ENCODE measurements at places on chromosomes 16 and 17. TPM values are rescaled to one million over a fixed set of nuclear protein-coding genes. Genes with fewer than 3 reads are reported as not detected.

The GNG13 gene
- not detected for total RNA-seq

GRCh38 chr16:77739559-77739892 lies 17.2 kb downstream of the NUDT7 start:
- DNase-seq: no peak

DNA sequence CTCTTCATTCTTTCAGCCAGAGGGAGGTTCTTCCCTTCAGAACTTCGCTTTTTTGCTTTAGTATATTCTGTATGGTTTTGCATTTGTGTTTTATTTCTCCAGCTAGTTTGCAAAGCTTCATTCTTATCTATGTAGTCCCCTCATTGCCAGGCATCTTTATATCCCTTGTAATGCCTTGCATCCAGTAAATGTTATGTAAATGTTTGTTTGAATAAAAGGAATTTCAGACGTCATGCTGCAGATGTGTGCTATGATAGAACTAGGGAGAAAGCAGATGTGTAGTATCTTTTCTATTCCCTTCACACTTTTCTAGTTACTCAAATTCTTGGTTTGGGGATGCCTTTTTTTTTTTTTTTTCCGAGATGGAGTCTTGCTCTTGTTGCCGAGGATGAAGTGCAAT lies 62.6 kb upstream of the RASL10B start:
- DNase-seq: no peak

DNA sequence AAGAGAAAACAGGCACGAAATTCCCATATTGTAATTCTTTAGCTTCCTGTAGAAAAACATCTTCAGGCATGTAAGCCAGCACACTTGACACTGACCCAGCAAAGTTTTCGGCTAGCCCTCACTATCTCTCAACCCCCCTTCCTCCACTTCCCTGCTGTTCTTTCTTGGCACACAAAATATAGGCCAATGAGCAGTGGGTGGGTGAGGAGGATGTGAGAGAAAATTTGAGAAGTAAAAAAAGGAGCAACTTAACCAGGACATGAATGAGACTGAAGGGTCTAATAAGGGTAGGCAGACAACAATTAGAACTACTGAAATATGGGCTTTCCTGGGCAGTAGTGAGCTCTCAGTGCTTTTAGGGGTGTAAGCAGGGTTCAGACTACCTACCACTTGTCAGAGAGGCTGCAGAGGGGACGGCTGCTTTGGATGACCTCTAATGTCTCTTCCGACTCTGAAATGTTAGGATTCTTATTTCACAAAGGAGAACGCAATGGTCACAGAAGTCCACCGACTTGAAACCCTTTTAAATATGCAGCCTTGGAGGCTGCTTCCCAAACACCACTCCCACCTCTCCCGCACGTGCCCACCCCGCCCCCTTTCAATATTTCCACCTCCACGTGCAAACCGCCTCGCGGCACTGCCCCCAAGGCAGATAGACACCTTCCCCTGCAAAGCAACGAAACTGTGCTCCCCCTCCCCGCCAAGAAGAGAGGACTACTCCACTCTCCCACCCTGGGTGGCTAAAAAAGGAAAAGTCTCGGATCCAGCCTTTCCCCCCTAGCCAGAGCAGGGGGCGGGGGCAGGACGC lies 889 bp downstream of the MBTD1 start:
- DNase-seq: no peak

The SRL gene
- not detected for total RNA-seq

The CSH2 gene
- not detected for total RNA-seq

DNA sequence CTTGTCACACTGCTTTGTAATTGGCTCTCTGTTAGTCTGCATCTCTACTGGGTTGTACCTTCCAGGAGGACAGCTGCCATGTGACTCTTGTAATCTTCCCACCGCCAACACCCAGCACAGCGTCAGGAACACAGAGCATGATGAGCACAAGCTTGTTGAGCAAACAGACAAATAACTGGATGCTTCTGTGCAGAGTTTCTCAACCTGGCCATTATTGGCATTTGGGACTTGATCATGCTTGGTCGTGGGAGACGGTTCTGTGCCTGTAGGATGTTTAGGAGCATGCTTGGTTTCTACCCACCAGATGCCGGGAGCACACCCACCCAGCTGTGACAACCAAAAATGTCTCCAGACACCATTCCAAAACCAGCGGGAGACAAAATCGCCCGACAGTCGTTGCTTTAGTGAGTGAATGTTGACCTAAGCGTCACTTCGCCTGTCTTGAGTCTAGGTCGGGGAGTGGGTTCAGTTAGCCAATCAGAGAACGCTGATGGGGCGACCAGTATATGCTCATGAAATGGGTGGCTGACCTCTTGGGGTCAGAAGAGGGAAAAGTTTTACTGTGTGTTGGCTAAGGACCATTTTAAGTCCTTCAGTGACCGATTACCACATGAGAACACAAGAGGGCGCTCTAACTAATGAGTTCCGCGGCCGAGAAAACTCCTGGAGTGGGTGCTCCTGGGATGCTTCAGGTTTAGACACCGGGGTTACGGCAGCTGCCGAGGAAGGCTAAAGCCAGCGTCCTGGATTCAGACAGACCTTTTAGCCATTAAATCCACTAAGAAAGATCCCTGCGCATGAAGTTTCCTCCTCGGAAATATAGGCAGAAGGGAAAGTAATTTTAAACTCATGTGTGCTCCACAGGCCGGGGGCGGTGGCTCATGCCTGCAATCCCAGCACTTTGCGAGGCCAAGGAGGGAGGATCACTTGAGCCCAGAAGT lies 57.8 kb upstream of the TEX2 start:
- no peak for DNase-seq

- no peak for DNase-seq
These were observed 1.1 kb downstream of the SLFN13 start for GRCh38 chr17:35447499-35447898.

DNA sequence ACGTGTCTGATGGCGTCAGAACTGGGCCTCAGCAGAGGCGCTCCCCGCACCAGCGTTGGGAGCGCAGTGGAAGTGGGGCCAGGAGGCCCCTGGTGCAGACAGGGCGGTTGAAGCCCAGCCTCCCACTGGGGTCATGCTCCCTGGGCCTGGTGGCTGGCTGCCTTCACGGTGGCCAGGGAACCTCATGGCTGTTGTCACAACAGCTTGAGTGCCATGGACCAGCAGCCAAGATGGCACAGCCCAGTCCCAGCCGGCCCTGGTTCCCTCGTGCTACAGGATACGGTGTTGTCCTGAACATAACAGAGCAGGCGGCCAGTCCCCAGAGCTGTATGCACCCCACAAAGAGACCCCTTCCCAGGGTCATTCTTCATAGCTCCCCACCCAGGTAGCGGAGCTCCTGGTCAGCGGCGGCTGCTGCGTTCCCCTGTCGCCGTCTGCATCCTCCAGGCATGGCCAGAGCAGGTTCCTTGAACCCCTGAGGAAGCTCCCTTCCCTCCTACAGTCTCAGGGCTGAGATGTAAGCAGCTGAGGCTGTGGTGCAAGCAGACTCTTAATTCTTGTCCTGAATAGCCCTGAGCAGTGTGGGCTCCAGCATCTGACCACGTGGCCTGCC lies 29.7 kb downstream of the NME3 start:
- no peak for DNase-seq

The HLF gene
- 0.27 TPM for total RNA-seq

The TNFSF13 gene
- total RNA-seq: 1.7 TPM

GRCh38 chr16:54504372-54504771 lies 217.8 kb upstream of the IRX3 start:
- DNase-seq: no peak

DNA sequence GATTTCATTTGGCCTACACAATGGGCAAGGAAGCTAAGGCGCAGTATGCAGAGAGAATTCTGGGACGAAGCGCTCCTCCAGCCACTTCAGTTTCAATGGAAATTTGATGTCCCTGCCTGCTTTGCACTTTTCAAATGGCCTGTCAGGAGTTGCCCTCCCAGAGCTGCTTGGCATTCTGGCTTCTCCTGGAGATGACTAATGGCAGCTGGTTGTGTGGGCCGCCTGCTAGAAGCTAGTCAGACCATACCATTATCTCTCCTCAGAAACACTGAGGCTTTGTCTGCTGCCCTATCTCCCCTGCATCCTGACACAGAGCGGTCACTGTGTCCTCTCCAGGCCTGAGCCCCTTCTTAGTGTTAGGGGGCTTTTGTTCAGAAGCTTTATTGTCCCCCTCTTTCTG lies 180.1 kb downstream of the SPECC1 start:
- DNase-seq: no peak

DNA sequence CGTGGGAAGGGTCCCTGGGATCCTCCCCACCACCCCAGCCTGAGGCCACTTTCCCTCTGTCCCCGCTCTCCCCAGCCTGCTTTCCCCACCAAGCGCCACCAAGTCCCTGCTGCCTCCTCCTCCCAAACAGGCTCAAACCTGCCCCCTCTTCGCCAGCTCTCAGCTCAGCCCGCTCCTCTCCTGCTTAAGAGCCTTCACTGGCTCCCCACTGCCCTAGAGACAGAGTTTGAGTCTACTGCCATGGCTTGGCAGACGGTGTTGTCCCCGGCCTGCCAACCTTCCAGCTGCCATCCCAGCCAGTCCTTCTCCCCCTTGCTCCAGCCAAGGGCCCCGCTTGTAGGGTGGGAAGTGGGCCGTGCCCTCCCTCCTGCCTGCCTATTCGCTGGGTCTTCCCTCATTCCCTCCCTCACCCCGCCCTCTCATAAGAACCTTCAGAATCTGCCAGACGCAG lies 11.1 kb downstream of the IL4R start:
- peak; percentile 75 for DNase-seq

DNA sequence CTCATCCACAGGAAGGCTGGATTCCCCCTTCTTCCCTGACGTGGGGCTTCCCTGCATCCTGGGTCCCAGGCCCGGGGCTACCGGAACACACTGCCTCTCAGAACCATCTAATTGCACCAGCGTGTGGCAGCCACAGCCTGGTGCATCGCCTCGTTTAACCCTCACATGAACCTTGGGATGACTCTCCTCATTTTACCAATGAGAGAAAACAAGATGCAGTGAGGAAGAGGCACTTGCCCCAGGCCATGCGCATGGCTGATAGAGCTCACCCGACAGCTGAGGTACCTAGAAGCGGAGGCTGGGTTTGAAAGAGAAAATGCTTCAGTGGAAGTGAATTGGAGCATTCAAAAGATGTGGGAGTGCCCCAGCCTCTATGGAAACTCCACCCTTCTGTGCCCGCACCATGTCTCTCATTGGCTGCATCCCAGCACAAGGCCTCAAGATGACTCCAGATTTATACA lies 162.3 kb downstream of the KATNIP start:
- peak; percentile 67 for DNase-seq

The PLEKHM1 gene
- total RNA-seq: 37.3 TPM

The ST3GAL2 gene
- total RNA-seq: 72.1 TPM

DNA sequence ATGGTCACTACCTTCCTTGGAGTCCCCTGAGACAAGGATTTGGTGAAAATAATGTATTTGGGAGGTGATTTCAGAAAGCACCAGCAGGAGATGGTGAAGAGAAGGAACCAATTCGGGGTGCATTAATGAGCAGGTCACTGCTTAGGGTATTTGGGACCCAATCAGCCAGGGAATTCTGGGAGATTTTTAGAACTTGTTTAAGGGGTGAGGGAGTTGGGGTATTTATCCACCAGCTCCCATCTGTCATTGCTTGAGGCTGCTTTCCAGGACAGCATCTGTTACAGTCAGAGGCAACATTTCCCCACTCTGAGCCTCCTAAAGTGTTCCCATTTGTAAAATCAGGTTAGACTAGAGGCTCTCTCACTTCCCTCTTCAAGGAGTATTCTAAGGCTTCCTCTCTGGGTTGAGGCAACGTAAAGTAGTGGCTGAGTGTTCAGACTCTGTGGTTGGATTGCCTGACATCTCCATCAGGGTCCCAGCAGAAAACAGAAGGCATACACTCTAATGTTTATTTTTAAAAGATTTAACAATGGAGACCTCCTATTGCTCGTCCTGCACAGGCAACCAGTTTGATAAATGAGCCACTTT lies 60.9 kb downstream of the CLEC19A start:
- no peak for DNase-seq

The MFSD6L gene
- total RNA-seq: not detected

DNA sequence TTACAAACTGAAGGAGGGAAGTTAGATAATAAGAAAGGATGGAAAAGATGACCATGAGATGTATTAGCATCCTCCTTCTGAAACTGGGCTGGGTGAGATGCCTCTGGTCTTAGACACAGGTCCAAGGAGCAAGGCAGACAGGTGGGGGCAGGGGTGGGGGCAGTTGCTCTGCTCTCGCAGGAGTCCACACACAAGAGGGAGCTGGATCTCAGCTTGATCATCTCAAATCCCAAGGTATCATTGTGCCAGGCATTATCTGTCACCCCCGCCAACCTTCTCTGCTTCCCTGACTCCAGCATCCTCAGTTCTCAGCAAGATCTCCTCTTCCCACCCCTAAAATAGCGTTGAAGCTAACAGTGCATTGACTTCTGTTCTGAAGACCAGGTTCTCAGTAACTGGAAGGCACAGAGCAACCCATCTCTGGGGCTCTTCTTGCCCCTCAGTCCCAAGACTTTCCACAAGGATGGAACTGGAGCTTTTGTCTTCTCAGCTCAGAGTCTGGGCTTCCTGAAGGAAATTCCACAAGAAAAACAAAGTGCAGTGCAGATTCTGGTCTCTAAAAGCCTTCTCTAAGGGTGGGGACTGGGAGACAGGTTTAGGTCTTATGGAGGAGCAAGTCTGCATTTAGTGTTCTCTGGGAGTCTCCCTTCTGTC lies 1.6 kb downstream of the FLOT2 start:
- DNase-seq: peak; percentile 12

The CCL3 gene
- not detected for total RNA-seq

- DNase-seq: no peak
These were observed 191.4 kb downstream of the RGS9 start for GRCh38 chr17:65328567-65328966.

GRCh38 chr16:26051063-26051462 lies 359.3 kb downstream of the HS3ST4 start:
- DNase-seq: no peak

The HOXB1 gene
- total RNA-seq: not detected

- DNase-seq: no peak
These were observed 9.5 kb downstream of the ARHGAP17 start for GRCh38 chr16:25005445-25006306.

The C17orf50 gene
- not detected for total RNA-seq

GRCh38 chr17:36921095-36921851 lies 16.0 kb upstream of the LHX1 start:
- DNase-seq: no peak

The PIRT gene
- not detected for total RNA-seq

- DNase-seq: peak; percentile 72
These were observed 76.6 kb downstream of the CMIP start for GRCh38 chr16:81521141-81521626.

The TMEM98 gene
- total RNA-seq: 68.8 TPM

All from chondrocyte (in vitro differentiated cells).